ENCODE measurements at places on chromosomes 3 and 15.

GRCh38 chr3:23435318-23435717 lies 232.2 kb downstream of the UBE2E2 start:
- H3K4me1 ChIP-seq = peaks cover 7% of the 10 kb centered on the region
- H3K36me3 ChIP-seq = no peaks in the 10 kb centered on the region
- H3K27me3 ChIP-seq = no peaks in the 10 kb centered on the region
- DNase-seq = no peak
- no peak overlapping the region for H3K4me3 ChIP-seq
- H3K27ac ChIP-seq = no peak overlapping the region

DNA sequence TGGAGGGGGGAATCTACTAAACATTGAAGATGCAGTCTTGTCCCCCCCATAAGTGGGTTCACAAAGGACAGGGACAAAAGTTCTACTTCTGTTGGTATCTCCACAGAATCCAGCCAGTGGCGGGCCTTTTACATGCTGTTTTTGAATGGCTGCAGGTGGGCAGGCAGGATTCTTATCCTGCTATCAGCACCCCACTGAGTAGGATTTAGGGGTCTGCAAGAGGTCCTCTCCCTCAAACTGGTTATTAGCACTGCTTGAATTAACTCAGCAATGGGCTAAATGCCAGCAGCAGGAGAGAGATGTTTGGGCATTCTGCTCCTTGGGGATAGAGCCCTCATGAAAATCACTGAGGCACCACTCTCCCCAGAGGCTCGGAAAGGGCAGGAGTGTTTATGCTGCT lies 40.3 kb downstream of the SEMA5B start:
- no peaks in the 10 kb centered on the region for H3K36me3 ChIP-seq
- no peak for DNase-seq
- H3K4me1 ChIP-seq = no peaks in the 10 kb centered on the region
- peaks cover 86% of the 10 kb centered on the region for H3K27me3 ChIP-seq

DNA sequence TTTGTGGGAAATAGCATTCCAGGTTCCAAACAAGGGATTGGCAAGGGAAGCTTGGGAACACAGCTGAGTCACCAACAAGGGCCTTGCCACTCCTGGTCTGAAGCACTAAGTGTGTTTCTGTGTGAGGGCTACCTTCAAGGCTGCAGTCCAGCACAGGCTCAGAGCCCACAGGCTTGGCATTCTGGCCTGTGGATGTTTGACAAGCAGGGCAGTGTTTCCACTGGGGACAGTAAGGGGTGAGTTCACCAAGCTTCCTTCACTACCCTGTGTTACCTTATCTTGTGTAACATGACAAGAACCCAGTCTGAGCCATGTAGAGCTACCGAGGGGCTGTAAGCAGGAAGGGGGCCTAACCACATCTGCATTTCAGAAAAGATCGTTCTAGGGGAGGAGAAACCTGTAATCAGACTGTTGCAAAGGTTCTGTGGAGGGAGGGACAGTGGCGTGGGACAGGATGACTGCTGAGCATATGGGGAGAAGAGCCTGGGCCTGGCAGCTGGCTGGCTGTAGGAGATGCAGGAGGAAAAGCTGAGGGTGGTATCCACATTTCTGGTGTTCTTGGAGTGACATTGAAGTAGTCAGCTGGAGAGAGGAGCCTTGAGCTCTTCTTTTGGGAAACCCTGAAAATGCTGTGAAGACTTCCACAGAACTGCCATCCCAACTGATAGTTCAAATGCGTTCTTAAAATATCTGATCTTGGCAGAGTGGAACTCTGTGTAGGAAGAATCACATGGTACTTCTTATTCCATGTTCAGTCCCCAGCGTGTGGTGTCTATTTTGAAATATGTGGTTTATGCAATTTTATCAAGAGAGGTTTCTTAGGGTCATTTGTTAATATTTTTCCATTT lies 61.3 kb downstream of the CTDSPL start:
- DNase-seq = peak; percentile 52
- no peak overlapping the region for H3K27ac ChIP-seq
- no peaks in the 10 kb centered on the region for H3K36me3 ChIP-seq
- no peaks in the 10 kb centered on the region for H3K27me3 ChIP-seq
- H3K4me1 ChIP-seq = peaks cover 10% of the 10 kb centered on the region

DNA sequence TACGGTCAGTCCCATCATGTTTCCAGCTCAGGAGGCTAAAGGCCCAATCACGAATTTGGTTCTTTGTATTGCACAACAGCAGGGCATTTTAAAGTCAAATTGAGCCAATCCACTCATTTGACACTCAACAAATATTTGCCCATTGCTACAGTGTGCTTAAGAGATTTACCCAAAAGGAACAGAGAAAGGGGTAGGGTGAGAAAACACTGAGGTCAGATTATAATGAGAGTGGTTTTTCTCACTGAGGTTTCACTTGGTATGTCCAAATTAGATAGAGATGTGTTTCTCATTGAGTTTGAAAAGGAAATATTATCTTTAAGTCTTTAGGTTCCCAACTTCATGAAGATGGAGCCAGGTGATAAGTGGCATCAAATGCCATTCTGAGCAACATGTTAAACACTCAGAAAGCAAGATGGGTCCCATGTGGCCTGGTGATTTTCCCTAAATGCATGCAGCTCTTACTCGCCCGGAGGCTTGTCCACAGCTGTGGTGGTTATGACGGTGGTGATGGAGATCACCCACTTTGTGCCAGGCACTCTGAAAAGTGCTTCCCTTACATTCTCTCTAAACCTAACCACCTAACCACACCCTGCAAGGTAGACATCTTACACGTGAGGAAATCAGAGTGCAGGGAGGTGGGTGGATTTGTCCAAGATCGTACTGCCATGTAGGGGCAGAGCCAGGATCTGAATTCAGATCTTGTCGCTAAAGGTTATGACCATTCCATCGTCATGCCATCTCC lies 31.2 kb upstream of the USP3 start:
- no peak for DNase-seq
- H3K27ac ChIP-seq = no peak overlapping the region
- no peaks in the 10 kb centered on the region for H3K36me3 ChIP-seq
- H3K4me3 ChIP-seq = no peak overlapping the region
- H3K27me3 ChIP-seq = peaks cover 5% of the 10 kb centered on the region

- H3K27me3 ChIP-seq = peaks cover 7% of the 10 kb centered on the region
- H3K4me3 ChIP-seq = no peak overlapping the region
- DNase-seq = peak; percentile 58
- no peak overlapping the region for H3K27ac ChIP-seq
- no peaks in the 10 kb centered on the region for H3K36me3 ChIP-seq
Observed at GRCh38 chr3:72004749-72005292, 219.9 kb upstream of the PROK2 start.

GRCh38 chr15:27742751-27743477 lies 356.2 kb downstream of the OCA2 start:
- DNase-seq = no peak
- no peak overlapping the region for H3K4me3 ChIP-seq
- H3K36me3 ChIP-seq = no peaks in the 10 kb centered on the region
- H3K27me3 ChIP-seq = no peaks in the 10 kb centered on the region
- H3K4me1 ChIP-seq = peaks cover 25% of the 10 kb centered on the region
- no peak overlapping the region for H3K27ac ChIP-seq

- H3K4me1 ChIP-seq = peaks cover 10% of the 10 kb centered on the region
- no peaks in the 10 kb centered on the region for H3K27me3 ChIP-seq
- no peak overlapping the region for H3K27ac ChIP-seq
- no peak for DNase-seq
Observed at GRCh38 chr3:23913873-23914743, 2.7 kb downstream of the NKIRAS1 start.

DNA sequence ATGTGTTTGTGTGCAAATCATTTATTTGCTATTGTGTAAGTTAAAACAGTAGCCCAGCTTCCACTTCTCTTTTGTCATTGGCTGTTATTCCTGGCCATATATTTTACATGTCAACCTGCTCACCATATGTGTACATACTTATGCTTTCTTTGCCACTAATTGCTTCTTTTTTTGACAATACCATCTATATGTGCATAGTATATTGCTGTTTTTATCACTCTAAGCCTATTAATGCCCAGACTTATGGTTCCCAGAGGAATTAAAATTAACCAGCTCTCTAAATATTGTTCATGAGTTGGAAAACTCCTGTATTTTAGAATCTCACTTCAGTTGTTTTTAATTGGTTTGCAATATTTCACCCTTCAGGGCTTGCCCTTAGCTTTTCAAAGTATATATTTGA lies 428.9 kb downstream of the MECOM start:
- H3K36me3 ChIP-seq = no peaks in the 10 kb centered on the region
- no peak overlapping the region for H3K4me3 ChIP-seq
- no peak overlapping the region for H3K27ac ChIP-seq
- H3K27me3 ChIP-seq = no peaks in the 10 kb centered on the region
- DNase-seq = no peak

DNA sequence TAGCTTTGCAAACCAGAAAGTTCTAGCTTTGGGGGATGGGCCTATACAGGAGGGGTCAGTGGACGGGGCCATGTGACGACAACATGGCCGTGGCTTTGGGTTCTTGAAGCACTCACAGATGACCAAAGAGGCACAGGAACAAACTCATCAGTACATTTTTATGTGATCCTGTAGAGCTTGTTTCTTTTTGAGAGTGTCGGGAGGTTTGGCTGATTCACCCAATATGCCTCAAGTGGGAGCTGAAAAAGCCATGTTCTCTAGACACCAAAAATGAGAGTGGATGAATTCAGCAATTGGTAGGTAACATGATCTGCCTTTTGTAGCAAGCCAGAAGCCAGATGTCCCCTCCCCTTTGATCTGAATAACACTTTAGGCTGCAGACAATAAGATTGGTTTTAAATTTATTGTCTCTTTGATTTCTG lies 30.1 kb downstream of the GREM1 start:
- no peak overlapping the region for H3K27ac ChIP-seq
- H3K4me3 ChIP-seq = no peak overlapping the region
- H3K36me3 ChIP-seq = no peaks in the 10 kb centered on the region
- DNase-seq = peak; percentile 44

GRCh38 chr15:69600556-69601085 lies 148.0 kb downstream of the RPLP1 start:
- H3K27me3 ChIP-seq = peaks cover 42% of the 10 kb centered on the region
- H3K4me1 ChIP-seq = no peaks in the 10 kb centered on the region
- H3K4me3 ChIP-seq = no peak overlapping the region
- no peaks in the 10 kb centered on the region for H3K36me3 ChIP-seq

DNA sequence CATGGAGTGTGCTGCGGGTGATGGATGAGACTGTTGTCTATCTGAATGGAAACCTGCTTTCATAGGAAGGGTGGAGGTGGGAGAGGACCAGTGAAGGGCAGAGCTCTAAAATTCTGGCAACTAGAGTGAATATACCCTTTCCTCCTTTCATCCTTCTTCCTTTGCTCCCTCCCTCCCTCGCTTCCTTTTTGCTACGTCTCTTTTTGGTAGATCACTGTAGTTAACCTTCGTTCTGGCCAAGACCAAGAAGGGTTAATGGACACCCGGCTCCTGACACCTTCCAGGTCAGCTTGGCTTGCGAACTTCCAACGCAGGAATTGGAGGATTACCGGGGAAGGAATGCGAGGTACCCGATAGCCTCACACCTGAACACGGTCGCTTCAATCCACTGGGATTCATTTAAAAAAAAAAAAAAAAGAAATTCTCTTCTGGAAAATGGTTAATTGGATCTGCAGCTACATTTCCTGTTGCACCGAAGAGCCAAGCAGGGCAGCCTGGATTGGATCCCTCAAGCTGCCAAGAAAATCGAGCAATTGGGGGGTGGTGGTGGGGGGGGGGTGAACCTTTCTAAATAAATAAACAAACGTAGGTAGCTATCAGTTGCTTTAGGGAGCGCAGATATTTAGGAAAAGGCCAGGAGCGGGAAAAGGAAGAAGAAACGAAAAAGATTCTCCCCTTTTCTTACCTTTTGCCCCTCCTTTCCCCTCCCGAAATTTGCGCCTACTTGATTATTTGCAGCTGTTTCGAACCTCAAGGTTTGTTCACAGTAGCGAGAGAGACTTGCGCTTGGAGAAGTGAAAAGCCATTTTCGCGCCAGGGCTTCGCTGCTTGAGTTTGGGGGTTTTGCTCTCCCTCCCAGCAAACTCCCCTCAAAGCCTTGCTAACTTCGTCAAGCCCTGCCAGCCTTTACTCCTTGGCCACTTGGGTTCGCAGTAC lies 9.5 kb upstream of the NR2F2 start:
- peaks cover 2% of the 10 kb centered on the region for H3K36me3 ChIP-seq
- H3K27me3 ChIP-seq = no peaks in the 10 kb centered on the region
- H3K27ac ChIP-seq = peak overlapping the region; percentile 85
- peak overlapping the region; percentile 46 for H3K4me3 ChIP-seq
- peaks cover 41% of the 10 kb centered on the region for H3K4me1 ChIP-seq

DNA sequence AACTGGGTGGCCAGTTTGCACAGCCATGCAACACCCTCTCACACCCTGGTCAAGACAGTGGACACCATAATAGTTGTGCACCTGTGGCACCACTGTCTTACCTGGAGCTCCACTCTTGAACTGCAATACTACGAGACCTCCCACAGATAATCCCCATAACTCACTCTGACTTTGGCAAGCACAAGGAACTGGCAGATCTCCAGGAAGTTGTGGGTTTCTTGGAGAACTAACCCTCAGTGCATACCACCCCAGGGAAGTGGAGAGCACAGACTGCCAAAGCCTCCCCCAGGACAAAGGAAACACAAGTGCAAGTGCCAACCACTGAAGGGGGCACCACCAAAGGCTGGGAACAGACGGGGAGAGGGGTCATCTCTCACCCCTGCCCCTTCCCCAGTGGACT lies 318.6 kb downstream of the SUCLG2 start:
- no peaks in the 10 kb centered on the region for H3K4me1 ChIP-seq
- peak; percentile 0 for DNase-seq
- no peaks in the 10 kb centered on the region for H3K27me3 ChIP-seq
- H3K27ac ChIP-seq = no peak overlapping the region

DNA sequence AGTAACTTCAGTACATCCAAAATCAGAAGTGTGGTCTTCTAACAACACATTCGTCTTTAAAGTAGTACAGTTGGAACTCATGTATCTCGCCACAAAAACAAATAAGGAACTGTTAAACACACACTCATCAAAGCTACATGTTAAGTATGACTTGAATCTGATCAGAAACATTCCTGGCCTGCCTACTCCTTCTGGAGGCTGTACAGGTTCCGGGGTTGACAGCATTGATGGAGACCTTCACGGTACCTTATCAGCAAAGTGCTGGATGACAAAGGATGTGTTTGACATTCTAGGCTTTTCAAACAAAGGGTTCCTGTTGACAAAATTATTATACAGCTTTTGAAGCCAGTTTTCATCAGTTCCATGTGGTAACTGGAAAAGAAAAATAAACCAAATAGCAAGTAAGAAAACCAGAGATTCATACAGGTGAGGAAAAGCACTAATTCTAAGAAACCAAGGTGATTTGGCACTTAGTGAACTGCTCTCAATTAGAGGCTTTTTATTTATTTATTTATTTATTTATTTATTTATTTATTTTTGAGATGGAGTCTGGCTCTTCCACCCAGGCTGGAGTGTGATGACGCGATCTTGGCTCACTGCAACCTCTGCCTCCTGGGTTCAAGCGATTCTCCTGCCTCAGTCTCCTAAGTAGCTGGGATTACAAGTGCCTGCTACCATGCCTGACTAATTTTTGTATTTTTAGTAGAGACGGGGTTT lies 44.3 kb downstream of the MYO5C start:
- H3K4me3 ChIP-seq = no peak overlapping the region
- no peak overlapping the region for H3K27ac ChIP-seq
- H3K27me3 ChIP-seq = no peaks in the 10 kb centered on the region
- DNase-seq = peak; percentile 42

- H3K4me3 ChIP-seq = no peak overlapping the region
- H3K4me1 ChIP-seq = no peaks in the 10 kb centered on the region
- DNase-seq = no peak
- no peaks in the 10 kb centered on the region for H3K36me3 ChIP-seq
- H3K27ac ChIP-seq = no peak overlapping the region
Observed at GRCh38 chr3:87796137-87796842, 262.5 kb downstream of the CGGBP1 start.

- H3K4me3 ChIP-seq = no peak overlapping the region
- DNase-seq = no peak
- H3K27ac ChIP-seq = no peak overlapping the region
- H3K36me3 ChIP-seq = no peaks in the 10 kb centered on the region
Observed at GRCh38 chr3:78174821-78175220, 1134.9 kb downstream of the ROBO2 start.
